Frontal cortex (tissue), 4 donors: ENCODE measurements at places on chromosomes 6 and 20.

DNA sequence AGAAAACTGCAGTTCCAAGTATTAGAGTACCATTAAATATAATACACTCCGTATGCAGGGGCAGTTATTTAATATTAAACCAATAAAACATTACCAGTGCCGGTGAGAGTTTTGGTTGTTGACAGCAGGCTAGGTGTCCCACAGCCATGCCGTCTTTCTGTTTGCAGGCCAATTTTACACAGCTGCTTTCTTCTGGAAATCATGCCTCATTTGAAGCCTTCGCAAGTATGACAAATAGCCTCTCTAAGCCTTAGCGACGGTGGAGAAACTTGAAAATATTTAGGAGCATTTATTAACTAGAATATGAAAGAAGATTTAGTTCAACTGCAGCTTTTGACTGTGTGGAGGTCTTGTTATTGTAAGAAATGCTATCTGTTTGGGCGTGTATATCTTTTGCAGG, 226.0 kb downstream of the BMP2 start:
- DNase-seq, result no peak

DNA sequence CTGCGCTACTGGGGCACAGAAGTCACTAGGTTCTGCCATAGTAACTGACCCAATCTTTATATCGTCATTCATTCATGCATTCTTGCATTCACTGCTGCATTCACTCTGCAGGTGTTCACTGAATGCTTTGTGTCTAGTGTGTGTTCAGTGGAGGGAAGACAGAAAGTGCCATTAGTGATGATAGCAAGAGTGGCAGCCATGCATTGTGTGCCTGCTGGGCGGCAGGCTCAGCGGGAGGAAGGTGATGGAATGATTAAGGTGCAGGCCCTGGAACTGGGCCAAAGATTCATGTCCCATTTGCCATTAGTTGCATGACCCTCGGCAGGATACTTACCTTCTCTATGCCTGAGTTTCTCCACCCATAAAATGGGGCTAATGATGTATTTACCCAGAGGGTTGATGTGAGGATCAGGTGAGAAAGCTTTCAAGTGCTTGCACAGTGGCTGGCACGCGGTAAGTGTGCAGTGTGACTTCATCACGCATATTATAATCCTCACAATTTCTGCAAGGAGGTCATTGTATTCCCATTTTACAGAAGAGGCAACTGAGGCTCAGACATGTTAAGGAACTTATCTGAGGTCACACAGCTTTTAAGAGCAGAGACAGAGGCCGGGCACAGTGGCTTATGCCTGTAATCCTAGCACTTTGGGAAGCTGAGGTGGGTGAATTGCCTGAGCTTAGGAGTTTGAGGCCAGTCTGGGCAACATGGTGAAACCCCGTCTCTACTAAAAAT, 40.1 kb downstream of the ITPR3 start:
- DNase-seq, result no peak

DNA sequence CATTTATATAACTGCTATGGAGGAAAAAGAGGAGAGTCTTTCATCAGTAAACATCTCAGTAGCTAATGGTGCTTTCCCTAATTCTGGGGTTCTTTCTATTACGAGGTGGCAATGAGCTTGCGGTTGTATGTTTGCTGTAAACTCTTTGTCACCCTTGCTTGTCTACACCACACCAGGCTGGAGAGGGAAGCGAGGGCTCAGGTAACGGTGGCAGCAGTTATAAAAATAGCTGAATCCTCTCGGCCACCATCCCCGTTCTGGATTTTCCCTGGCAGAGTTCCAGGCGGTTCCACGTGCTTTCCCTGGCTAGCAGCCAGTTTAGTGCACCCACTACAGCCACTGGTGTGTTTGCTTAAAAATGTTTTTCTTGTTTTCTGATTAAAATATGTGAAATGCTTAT, 39.0 kb downstream of the MAS1 start:
- DNase-seq, result no peak

DNA sequence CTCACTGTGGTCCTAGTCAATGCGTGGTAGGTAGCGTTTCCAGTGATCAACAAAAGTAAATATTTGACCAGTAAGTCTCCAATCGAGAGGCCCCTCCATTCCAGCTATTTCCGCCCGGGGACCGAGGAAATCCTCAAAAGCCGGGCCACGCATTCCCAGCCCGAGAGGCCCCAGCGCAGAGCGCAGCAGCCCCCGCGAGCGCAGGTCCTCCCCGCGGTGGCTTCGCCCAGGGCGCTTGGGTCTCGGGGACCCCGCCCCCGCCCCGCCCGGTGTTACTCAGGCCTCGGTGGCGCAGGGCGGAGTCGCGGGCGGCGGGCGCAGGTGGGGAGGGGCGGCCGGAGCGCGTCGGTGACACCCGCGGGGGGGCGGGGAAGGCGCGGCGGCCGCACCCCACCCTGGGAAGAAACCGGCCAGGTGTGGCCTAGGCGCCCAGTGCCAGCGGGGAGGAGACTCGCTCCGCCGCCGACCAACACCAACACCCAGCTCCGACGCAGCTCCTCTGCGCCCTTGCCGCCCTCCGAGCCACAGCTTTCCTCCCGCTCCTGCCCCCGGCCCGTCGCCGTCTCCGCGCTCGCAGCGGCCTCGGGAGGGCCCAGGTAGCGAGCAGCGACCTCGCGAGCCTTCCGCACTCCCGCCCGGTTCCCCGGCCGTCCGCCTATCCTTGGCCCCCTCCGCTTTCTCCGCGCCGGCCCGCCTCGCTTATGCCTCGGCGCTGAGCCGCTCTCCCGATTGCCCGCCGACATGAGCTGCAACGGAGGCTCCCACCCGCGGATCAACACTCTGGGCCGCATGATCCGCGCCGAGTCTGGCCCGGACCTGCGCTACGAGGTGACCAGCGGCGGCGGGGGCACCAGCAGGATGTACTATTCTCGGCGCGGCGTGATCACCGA, at the start of gene DSP:
TSS of gene DSP (plus strand) at position 497 of the 890 bp plus-strand sequence. CDS start at position 742, 245 bp downstream.
- DNase-seq, result peak; percentile 38

DNA sequence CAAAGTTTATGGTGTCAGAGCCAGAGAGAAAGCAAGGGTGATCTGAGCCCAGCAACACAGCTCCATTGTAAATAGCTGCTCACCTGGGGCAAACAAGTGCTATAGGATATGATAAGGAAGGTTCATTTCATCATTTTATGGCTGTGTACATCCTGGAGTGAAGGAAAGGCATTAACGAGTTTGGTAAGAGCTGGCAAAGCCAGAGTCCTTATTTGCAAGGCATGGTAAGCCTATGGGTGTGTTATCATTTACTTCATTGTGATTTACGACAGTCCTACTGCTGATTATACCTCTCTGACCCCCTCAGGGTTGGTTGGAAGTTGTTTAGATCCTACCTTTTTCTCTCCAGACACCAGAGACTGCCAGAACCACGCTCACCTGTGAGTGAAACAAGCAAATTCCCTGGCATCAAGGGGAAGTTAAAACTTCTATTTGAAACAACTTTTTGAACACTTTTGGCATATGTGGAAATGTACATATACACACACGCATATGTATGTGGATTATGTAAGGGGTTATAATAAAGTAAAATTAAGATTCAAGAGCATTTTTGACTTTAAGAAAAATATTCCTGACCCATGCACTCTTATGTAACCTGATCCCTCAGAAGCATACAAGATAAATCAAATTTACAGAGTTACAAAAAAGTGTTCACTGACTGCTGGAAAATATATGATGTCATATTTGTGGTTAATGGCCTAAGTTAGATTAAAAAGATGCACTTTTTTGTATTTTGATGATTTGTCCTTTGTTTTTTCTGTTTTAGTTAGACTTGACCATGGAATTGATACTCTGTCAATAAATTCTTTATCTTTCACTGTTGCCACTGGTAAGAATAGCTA, 40.4 kb upstream of the EDN1 start:
- no peak for DNase-seq

DNA sequence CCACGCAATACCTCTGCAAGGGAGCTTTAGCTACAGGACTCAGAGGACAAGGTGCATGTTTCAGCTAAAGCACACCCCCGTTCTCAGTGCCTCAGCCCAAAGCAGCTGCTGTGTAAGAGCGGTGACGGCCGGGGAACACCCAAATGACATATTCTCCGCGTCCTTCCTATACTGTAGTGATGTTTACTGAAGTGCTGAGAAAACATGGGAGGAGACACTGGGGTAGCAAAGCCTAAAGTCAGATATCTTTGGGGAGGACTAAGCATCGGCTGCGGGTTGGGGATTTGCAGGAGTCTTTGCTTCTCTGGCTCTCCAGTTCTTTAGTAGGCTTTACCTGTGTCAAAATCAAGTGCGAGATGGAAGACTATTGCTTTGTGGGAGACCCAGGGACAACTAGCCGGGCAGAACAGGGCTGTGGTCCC, 1.7 kb downstream of the SLC22A23 start:
- peak; percentile 52 for DNase-seq

GRCh38 chr20:11891077-11891775, 26.5 kb upstream of the BTBD3 start:
- DNase-seq, result peak; percentile 45

GRCh38 chr6:139927236-139927635, 552.8 kb upstream of the CITED2 start:
- no peak for DNase-seq

DNA sequence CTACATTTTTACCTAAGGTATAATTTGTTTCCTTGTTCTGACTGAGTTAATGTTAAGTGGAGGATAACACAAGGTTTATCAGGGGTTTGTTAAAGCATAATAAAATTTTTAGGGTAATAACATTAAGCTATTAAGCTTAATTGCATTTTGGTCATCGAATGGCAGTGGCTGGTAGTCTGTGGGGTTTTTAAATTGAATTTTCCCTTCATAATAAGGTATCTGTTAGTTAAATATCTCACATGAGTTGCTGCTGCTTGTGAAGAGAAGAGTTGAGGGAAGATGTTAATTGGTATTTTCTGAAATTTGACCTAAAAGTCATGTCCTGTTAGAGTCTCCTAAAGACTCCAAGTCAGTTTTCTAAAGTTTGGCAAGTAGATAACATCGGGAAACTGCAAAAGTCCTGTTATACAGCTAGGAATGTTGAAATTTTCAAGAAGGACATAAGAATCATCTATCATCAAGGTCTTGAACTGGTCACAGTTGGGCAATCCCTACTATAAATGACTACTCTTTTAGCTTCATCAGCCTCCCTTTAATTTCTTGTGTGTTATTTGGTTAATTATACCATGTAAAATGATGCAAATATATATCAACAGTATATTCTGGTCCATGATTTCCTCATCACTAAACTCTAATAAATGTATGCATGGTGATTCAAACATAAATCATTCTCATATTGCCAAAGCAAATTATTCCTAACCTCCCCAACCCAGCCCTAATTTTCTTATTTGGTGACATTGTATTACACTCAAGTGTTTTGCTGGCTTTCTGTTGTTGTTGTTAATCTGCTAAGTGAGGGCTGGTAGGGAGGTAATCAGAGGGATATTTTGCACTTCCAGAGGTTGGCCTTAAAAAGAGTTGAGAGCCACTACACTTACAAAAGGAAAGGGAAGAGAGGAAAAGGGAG, 64.0 kb downstream of the MAP3K5 start:
- no peak for DNase-seq

DNA sequence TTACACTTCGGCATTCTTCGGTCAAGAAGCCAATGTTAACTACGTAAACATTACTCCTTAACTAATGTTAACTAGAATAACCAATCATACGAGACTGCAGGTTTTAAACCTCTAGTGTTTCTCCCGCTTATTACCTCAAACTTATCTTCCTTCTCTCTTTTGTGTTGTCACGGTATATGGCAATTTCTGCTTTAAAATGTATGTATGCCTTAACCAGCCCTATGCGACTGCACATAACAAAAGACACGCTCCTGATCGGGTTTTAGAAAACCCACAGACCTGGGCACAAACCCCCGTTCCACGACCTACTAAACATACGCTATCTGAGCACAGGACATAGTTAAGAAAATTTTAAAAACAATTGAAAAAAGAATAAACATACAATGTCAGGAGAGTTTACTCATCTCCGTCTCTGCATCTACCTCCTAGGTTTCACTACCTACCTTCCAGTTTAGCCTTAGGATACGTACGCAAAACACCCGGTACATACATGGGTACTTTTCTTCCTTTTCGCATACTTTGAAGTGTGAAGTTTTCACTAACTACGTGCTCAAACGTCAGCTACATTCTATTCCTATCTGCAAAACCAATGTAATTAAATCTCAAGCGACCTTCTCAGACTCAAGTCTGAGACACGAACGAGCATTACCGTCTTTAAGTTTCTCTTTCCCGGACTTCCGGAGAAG, 1.1 kb downstream of the CD164 start:
- DNase-seq, result no peak

- DNase-seq, result no peak
Observed at GRCh38 chr6:25295651-25296050, 16.5 kb downstream of the CARMIL1 start.

DNA sequence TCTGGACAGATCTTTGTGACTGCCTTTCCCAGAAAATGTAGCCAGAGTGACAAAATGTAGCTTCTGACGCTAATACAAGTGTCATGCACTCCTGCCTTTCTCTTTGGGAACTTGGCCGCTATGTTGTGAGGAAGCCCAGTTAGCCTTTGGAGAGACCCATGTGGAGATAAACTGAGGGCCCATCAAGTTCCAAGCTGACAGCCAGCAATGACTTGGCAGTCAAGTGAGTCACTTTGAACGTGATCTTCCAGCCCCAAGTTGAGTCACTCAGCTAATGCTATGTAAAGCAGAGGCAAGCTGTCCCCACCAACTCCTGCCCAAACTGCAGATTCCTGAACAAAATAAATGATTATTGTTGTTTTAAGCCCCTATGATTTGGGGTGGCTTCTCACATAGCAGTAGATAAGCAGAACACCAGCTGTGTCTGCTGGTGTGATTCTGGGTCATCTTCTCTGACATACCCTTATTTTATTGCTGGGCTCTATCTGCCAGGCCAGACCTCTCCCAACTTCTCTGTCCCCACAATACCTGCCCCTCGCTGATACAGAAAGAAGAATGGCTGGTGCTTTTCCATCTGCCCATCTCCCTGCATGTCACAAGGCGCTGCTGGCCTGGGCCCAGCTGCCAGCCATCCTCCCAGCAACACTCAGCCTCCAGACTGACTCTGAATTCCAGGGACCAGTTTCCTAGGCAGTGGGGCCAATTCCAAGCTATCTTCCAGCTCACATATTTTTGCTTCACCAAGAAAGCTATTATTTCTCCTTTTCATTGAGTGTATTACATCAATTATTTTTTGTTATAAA, 274.8 kb downstream of the LRFN2 start:
- no peak for DNase-seq

GRCh38 chr20:37314617-37315016, 25.2 kb downstream of the MANBAL start:
- DNase-seq, result no peak

GRCh38 chr6:28807682-28808280, 116.0 kb downstream of the TRIM27 start:
- no peak for DNase-seq
